ENCODE measurements at places on chromosomes 16 and 17.

GRCh38 chr16:86751076-86752030 lies 173.0 kb downstream of the FOXL1 start:
- DNase-seq: peak; percentile 85

GRCh38 chr17:65050438-65050837 lies 6.1 kb downstream of the GNA13 start:
- DNase-seq: no peak

- DNase-seq: no peak
Observed at GRCh38 chr17:59641799-59642484, 22.2 kb downstream of the CLTC start.

DNA sequence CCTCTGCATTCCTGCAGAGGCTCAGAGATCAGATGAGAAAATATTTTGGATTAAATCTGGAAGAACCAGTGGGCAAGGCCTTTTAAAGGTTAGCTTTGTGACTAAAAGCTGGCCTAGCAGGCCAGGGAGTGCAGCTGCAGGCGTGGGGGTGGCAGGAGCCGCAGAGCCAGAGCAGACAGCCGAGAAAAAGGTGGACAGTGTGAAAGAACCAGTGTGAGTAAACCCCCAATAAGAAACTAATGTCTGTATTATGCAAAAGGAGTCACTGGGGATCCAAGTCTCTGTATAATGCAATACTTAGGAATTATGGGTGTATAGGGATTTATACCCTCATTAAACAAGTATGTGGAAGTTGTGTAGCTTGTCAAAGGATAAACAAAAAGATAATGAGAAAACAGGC lies 21.4 kb upstream of the SPACA3 start:
- DNase-seq: no peak

- no peak for DNase-seq
Observed at GRCh38 chr16:85229869-85230462, 117.7 kb upstream of the CIBAR2 start.

DNA sequence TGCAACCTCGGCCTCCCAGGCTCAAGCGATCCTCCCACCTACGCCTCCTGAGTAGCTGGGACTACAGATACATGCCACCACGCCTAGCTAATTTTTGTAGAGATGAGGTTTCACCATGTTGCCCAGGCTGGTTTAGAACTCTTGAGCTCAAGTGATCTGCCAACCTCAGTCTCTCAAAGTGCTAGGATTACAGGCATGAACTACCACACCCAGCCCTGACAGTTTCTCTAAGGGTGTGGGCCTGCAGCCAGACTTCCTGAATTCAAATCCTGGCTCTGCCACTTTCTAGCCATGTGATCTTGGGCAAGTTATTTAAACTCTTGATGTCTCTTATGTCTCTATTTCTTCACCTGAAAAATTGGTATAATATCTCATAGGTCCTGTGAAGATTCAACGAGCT lies 5.6 kb downstream of the CUEDC1 start:
- DNase-seq: no peak

- DNase-seq: no peak
Observed at GRCh38 chr16:64094992-64095634, 1026.8 kb downstream of the CDH11 start.

DNA sequence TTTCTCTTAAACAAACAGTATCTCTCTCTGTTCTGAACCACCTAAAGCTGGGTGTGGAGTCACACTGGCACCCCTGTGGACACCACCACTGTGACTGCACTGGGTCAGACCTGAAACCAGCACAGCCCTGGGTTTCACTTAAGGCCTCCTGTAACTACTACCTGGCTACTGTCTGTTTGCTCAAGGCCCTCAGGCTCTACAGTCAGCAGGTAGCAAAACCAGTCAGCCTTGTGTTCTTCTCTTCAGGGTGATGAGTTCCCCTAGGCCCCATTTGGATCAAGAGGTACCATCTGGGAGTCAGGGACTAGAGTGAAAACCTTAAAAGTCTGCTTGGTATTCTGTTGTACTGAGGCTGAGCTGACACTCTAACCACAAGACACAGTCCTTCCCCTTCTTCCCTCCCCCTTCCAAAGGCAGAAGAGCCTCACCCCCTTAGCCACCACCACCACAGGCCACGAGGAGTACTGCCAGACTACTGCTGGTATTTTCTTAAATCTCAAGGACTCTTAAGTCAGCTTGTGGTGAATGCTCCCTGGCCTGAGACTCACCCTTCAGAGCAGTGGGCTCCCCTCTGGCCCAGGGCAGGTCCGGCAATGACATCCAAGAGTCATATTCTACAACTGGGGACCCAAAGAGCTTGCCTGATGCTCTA lies 153.2 kb upstream of the MON1B start:
- DNase-seq: no peak

- peak; percentile 72 for DNase-seq
Observed at GRCh38 chr17:81044764-81045589, 10.0 kb downstream of the BAIAP2 start.

- no peak for DNase-seq
Observed at GRCh38 chr17:64537488-64537887, 30.7 kb downstream of the CEP95 start.

DNA sequence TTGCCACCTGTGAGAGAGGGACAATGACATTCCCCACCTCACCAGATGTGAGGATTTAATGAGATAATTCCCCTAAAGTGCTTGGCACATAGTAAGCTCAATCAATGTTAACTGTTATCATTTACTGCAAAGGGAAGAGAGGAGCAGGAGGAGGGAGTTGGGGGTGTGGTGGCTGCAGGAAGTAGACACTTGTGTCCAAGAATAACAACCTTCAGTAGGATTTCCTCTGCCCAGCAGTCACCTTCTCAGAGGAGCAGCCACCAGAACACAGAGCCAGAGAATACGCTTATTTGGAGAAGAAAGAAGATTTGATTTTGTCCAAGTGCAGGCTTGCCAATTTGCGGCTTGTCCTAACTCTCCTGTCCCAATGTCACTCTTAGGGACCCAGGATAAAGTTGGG lies 10.2 kb downstream of the CBX4 start:
- no peak for DNase-seq

DNA sequence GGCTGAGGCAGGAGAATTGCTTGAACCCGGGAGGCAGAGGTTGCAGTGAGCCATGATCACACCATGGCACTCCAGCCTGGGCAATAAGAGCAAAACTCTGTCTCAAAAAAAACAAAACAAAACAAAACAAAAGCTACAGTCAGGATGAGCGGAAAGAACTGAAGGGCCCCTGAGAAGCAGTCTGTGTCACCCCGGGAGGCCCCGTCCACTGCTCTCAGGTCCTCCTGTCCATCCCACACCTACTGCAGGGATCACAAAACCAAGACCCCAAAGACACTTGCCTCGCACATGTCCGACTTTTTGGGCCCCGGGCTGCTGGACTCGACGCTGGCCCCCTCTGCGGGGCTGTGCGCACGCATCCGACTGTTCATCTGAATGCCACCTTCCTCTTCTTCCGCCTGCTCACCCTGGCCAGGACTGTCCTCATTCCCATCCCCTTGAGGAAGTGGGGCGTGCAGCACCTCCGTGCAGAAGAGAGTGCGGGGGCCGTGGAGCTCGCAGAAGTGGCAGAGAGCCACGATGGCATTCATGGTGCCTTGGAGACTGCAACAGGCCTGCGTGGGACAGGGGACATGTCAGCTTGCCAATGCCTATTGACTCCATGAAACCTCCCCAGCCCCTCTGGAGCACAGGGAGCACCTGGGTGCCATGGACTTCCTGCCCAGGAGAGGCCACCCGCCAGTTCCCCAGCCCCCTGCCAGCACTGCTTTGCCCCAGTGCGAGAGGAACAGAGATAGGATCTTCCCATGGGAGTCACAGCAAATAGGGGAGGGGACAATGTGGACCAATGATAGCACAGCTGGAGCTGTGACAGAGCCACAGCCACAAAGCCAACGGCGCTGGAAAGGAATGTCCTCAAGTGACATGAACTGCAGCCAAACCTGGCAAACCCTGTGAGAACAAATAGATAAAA lies 9.1 kb downstream of the FLCN start:
- no peak for DNase-seq

GRCh38 chr17:13099926-13100325 lies 82.1 kb upstream of the ELAC2 start:
- no peak for DNase-seq

- DNase-seq: no peak
Observed at GRCh38 chr16:48422537-48422936, 37.3 kb upstream of the SIAH1 start.

GRCh38 chr17:40915199-40915661 lies 22.2 kb downstream of the KRT23 start:
- peak; percentile 100 for DNase-seq

- DNase-seq: no peak
Observed at GRCh38 chr16:996681-997080, 15.1 kb downstream of the SOX8 start.

DNA sequence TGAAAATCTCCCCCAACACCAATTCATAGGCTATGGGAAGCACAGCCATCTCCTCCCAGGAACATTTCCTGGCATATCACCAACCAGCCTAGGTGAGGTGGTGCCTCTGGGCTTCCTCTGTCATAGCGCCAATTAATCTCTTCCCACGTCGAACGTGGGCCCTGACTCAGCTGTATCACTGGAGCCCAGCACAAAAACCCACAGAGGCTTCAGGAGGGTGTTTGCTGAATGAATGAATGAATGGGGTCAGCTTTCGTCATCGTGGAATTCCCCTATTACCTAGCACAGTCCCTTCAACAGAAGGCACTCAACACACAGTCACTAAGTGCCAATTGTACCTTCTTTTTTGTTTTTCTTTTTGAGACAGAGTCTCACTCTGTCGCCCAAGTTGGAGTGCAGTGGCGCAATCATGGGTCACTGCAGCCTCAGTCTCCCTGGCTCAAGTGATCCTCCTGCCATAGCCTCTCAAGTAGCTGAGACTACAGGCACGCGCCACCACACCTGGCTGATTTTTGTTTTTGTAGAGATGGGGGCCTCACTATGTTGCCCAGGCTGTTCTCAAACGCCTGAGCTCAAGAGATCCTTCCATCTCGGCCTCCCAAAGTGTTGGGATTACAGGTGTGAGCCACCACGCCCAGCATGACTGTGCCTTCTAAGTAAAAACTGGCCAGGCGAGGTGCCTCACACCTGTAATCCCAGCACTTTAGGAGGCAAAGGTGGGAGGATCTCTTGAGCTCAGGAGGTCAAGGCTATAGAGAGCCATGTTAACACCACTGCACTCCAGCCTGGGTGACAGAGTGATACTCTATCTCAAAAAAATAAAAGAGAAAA lies 4.1 kb downstream of the ZNF688 start:
- no peak for DNase-seq

GRCh38 chr17:46027048-46027975 lies 28.3 kb downstream of the STH start:
- DNase-seq: no peak

DNA sequence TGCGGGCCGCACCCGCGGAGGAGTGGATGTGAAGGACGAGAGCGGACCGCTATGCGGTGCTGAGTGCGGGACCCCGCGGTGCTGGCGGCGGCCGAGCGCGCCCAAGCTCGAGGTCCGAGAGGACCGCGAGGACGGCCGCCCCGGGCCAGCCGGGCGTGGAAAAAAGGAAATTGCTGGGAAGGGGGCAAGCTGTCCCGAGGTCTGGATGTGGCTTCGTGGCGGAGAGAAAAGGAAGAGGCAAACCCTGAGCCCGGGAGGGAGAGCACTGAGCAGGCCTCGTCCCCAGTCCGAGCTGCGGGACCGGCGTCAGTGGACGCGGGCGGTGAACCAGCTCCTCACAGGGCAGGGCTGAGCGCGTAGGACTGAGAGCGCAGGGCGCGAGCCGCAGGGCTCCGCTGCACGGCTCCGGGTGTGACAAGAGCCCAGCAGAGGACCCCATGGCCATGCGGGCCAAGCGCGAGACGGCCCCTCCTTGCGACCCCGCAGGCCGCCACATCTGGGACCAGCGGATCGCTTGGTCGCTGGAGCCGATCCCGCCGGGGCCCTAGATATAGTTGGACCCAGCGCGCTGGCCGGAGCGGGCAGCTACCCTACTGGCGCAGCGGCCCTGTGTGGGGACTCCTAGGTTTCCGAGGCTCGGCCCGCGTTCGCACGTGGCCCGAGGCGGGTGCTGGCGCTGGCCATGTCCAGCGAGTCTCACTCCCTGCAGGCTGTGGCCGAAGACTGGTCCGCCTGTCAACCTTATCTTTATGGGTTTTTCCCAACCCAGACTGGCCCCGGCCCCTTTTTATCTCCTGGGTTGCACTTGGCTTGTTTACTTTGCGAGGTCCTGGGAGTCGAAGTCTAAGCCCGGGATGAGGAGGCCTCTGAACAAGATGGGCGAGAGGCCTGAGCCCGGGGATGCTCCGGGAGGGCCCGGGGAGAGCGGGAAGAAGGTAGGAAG lies 2.4 kb downstream of the TBX4 start:
- no peak for DNase-seq

DNA sequence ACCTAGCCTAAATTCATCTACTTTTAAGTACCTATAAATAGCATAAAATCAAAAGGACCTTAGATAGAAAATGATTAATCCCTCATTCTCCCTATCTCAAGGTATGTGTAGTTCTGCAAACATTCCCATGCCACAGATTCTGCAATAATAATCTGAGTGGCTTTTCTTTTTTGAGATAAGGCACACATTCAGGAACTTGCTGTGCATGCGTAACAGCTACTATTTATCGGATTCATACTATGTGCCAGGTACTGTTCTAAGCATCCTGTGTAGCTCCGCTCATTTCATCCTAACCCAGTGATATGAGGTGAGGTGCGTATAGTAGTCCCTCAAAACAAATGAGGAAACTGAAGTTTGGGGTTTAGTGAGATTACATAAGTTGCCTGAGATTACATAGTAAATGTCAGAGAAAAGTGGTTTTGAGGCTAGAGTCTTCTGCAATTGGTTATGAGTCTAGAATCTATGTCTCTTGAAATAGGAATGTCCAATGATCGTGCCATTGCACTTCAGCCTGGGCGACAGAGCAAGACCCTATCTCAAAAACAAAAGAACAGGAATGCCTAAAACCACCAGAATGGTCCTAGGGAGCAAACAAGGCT lies 2.0 kb upstream of the ZNF263 start:
- DNase-seq: no peak

GRCh38 chr16:77433146-77433545 lies 1.7 kb downstream of the ADAMTS18 start:
- DNase-seq: no peak

DNA sequence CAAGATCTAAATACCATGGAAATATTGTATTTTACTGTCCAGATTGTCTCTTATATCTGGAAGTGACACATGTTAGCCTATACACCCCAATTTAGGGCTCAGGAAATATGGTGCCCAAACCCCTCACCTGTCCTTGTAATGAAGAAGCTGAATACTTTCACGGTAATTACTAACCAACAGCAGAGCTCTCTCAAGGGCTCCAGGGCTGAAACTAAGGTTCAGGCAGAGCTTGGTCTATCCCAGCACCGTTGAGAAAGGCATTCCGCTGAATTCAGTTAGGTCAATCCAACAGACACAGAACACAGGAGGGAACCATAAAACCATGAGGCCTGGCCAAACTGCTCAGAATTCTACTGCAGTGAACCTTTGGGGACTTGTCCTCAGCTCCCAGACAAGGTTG lies 14.9 kb downstream of the MYO18A start:
- DNase-seq: no peak

DNA sequence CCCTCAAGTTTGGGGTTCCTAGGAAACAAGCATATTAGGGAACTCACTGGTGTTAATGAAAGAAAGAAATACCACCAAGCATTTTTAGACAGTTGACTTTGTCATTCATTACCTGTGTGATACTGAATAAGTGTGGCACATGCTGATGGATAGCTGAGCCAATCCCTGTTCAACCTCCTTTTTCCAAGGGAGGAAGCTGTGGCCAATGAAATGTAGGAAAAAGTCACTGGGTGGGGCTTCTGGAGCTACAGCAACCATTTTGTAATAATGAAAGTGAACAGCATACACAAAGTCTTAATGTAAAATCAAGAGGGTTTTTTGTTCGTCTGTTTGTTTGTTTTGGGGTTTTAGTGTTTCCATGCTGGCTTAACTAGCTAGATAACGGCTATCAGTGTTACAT lies 254.3 kb upstream of the SALL1 start:
- DNase-seq: no peak

GRCh38 chr16:5069854-5070253 lies 1.8 kb upstream of the ALG1 start:
- no peak for DNase-seq

Measured in kidney glomerular epithelial cell (primary cell).